ENCODE measurements at places on chromosomes 2 and 18.

DNA sequence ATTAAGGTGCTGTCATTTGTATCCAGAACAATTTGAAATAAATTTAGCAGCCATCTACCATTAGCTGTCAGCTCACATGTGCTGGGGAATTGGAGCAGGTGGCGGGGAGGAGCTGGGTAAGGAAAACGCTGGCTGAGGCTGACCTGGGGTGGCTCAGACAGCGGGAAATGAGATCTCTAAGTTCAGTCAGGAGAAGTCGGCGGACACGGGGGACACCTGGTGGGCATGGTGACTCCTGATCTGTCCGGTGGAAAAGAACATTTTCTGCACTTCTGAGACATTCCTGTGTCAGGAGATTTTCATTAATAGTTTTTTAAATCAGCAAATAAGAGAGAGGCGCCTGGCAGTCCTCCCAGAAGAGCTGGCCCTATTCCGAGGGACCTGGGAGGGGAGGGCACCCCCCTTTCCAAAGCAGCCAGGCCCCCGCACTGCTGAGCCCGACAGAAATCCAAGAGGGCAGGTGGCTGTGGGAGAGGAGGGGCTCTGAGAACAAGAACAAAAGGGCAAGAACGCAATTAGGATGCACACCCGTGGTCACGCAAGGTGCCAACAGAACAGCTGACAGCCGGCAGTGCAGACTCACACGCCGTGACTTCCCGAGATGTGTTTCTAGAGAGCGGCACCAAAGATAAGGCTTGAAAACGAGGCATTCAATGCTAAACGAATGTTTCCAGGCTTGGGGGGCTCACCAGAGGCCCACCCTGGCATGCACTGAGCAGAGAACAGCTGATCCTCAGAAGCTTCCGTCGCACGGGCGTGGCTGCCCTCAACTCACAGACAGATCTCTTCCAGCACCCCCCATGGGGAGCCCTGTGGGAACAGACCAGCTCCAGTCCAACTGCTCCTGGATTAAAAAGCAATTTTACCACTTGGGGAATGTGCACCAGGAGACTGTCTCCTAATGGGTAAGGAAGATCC is 26.4 kb downstream of the SLC66A2 start:
- no peak for DNase-seq

DNA sequence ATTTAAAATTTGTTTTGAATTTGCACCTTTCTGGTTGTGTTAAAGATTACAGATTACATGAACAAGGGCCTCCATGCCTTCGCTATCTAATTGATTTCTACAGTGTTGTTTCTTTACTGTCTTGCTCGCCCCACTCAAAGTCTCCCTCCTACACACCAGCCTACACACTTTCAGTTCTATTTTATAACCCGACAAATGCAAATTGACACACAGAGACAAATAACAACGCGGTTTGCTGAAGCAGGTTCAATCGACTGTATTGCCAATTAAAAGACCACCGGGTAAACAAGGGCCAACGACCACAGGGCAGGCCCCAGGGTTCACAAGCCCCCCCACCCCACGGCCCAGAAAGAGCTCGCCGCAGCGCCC is 869 bp downstream of the STARD7 start:
- no peak for DNase-seq

DNA sequence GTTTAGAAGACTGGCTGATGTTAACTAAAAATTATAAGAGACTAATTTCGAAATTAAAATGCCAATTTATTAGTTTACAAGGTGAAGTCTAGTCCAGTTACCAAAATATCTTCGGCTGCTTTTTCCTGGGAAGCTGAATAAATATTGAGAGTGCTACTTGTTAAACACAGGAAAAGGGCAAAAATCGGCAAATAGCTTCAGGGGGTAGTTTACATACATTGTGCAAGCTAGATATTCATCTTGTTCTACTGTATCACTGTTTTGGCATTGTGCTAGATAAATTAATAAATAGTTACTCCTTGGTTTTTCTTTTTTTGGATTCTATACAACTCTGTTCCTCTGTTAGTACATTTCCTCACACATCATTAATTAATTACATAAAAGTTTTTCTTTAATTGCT is 29.3 kb downstream of the NHEJ1 start:
- no peak for DNase-seq

- DNase-seq: no peak
Measured at GRCh38 chr2:41853427-41854191, 194.2 kb upstream of the PKDCC start.

GRCh38 chr2:192551760-192552159 is 357.0 kb upstream of the TMEFF2 start:
- no peak for DNase-seq

DNA sequence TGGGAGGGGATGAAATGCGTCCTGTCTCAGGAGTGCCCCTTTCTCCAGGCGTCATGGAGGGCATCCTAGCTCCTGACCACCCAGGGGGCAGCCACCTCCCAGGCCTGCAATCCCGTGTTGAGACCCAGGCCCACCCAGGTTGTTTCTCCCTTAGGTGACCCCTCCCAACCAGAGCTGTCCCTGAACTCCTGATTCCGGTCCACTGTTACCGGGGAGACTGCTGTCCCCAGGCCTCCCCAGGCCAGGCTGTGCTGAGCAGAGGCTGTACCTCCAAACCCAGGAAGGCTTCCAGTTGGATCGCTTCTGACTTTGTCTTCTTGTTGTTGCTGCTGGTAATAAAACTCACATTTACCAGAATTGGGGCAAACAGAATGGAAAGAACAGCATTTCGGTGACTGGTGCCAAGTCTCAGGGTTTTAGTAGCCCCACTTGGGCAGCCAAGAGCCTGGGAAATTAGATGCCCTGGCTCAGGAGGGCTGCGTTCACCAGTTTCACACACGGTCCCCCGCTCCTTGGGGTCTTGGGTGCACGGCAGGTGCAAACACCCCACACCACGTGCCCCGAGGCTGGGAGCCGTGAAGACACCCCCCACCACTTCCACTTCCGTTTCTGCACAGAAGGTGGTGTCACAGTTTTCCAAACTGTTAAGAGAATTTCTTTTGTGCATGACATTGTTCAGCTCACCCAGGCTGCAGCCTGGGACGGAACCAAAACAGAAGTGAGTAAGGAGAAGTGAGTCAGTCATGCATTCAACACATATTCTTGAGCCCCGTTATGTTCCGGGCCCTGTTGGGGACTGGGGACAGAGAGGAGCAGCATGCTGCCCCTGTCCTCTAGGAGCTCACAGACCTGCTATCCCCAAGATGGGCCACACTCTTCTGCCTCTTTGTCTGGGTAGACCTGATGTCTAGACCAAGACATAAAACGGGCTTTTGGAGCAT is 29.4 kb downstream of the ITM2C start:
- no peak for DNase-seq

- DNase-seq: no peak
Measured at GRCh38 chr2:160581448-160581847, 87.8 kb upstream of the RBMS1 start.

GRCh38 chr2:203993560-203993959 is 57.0 kb downstream of the ICOS start:
- DNase-seq: no peak
